ENCODE measurements at places on chromosomes 16 and 17. TPM values are rescaled to one million over a fixed set of nuclear protein-coding genes. Genes with fewer than 3 reads are reported as not detected.
A peak's percentile ranks its signal among the peaks of the same experiment; 100 is the strongest.

- no peak for DNase-seq
Observed at GRCh38 chr17:57629470-57629869, 115.6 kb downstream of the CCDC182 start.

AANAT gene
- total RNA-seq: not detected

DPEP3 gene
- not detected for total RNA-seq

DNA sequence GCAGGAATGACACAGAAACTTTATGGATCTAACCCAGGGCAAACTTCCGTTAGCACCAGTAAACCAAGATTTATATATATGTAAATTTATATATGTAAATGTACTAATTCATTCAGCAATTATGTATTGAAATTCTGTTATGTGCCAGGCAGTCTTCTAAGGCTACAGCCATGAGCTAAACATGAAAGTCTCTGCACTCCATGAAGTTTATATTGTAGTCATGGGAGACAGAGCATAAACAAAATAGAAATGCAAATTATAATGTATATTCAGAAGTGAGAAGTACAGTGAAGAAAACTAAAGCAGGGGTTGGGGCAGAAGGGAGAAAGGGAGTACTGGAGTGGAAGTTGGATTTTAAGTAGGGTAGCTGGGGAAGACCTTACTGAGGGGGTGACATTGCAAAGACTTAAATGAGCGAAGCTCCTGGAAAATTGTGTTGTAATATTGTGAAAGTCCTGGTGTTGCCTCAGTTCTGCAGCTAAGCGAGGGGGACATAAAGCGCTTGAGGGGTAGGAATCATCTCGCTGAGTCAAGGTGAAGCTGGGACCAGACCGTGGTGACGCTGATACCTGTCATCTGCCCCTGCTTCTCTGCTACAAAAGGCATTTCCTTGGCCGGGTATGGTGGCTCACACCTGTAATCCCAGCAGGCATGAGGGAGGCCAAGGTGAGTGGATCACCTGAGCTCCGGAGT is 64.8 kb downstream of the YPEL2 start:
- DNase-seq: no peak

- DNase-seq: peak; percentile 13
Observed at GRCh38 chr16:154217-155030, 2.0 kb downstream of the HBZ start.

DNA sequence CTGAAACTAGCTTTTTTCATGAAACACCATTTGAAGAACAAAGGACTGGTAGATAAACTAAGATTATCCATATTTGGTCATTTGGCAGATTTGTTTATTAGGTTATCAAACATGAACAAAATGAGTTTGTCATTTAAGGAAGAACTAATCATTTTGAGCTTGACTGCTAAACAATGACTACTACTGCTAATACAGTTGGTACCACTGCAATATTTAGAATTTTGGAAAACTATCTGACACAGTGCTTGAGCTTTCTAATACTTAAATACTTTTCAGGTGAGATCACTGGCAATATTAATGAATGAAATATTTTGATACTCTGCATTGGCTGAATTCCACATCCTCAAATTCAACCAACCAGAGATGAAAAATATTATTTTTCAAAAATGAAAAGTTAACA is 47.2 kb downstream of the MED13 start:
- DNase-seq: peak; percentile 26

GRN gene
- total RNA-seq: 235 TPM

PRR14 gene
- 9.3 TPM for total RNA-seq

DNA sequence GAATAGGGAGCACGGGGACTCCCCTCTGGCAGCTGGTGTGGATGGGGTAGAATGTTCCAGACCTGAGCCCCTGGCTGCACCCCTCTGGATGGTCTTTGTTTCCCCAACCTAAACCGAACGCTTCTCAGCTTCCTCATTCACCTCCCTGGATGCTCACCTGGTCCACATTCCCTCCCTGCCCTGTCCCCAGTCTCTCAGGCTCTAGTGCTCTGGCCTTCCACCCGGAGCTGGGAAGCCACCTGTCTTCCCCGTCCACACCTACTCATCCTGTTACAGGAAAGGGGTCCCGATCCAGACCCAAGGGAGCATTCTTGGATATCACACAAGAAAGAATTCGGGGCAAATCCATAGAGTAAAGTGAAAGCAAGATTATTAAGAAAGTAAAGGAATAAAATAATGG is 73.5 kb downstream of the CYLD start:
- no peak for DNase-seq

DNA sequence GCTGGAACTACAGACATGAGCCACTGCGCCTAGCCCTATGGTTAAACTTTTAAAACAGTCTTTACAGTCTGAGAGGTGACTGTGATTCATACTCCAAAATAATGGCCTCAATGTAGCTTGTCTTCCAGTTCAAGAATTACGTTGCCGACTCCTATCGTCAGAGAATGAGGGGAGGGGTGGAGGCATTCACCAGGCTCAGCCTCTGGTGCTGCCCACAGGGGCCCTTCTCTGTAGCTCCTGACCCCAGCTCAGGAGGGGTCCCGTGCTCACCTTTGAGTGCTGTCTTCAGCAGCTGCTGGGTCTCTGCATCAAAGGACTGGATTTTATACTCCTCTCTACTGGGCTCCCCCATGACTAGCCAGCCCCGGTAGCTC is 1.2 kb downstream of the MIF4GD start:
- no peak for DNase-seq

GRCh38 chr16:67490335-67491096 is 7.2 kb upstream of the AGRP start:
- no peak for DNase-seq

DNA sequence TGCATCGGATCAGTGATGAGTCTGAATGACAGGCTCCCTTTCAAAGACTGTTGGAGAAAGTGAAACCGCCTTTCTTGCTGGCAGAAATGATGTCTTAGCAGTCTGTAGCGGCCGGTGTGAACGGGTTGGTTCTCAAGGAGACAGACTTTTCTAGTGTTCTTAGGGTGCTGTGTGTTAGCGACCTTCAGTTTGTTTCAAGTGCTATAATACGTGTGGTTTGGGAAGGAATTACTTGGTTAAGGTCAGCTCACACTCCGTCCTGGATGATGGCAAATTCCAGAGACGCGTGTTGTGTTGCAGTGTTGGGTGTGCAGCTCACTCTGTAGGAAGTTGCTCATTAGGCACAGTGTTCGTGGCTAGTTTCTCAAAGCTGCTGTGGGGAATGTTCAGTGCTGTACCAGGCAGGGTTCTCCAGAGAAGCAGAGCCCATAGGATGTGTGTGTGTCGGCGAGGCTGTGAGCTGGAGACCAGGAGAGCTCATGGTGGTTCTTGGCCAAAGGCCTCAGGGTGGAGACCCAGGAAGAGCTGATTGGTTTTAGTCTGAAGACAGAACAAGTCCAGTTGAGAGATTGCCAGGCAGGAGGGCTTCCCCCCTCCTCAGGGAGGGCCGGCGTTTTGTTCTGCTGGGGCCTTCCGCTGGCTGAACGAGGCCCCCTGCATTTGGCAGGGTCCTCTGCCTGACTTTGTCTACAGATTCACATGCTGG is 37.6 kb downstream of the ZNF750 start:
- DNase-seq: no peak

DNA sequence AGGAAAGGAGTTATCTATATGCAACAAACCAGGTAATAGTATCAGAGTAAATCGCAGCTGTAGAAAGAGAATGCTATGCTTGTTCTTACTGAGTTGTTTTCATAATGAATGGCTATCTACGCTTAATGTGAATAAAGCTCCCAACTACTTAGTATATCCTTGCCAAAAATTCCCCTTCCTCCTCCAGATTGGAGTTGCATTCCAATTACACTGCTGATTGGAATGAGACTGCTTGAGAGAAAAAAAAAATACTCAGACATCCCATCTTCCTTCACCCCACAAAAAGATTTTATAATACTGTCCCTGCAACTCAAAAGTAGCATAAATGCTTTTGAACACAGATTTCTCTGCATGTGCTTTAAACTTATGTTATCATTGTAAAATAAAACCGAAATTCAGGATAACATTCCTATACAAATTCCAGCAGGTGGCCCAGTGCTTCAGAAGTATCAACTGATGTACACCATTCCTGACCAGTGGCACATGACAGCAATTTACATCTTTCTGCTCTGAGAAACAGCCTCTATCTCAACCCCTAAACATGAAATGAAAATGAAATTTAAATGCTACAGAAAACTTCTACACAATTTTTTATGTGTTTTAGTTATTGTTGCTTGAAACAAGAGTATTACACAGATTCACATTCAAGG is 47.0 kb downstream of the SMURF2 start:
- DNase-seq: peak; percentile 31

KRTAP3-2 gene
- total RNA-seq: not detected

DNA sequence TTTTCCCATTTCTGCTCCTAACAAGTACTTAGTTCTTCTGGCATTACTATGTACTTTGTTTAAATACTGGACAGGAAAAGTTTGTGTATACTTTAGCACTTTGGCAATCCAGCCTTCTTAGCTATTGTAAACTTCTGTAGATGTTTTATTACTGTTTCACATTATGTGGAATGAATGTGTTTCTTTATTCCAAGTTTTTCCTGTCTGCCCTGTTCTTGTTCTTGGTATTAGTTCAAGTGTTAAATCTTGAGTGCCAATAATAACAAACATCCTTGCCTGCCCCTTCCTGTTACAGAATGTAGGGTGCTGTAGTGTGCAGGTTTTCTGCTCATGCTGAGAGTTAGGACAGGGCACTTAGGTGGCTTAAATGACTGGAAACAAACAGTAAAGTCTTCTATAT is 7.3 kb upstream of the CAPNS2 start:
- no peak for DNase-seq

- DNase-seq: no peak
Observed at GRCh38 chr16:12674524-12674923, 129.2 kb downstream of the CPPED1 start.

- no peak for DNase-seq
Observed at GRCh38 chr17:79203016-79203415, 128.4 kb downstream of the ENGASE start.

DNA sequence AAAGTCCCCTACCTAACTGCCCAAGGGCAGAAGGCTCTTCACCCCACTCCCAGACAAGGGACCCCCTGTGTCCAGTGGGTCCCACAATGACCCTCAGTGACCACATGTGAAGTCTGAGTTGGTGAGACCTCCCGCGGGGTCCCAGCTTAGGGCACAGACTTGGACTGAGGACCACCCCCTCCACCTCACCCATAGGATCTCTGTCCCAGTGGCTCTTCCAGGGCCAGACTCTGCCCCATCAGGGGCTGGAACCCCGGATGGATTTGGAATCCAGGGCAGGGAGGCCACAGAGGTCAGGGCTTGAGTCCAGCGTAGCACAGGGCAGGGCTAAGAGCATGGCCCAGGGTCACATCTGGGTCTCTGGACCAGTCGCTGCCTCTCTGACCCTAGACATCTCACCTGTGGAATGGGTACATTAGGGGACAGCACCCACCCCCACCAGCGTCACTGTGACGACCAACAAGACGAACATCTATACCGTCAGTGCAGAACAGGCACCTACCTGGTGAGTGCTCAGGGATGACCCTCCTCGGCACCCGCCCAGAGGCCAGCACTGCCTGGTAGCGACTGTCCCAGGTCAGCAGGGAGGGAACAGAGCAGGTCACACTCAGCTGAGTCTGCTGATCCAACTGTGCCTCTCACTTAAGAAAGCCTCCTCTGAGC is 37.7 kb downstream of the TNFRSF13B start:
- no peak for DNase-seq

- no peak for DNase-seq
Observed at GRCh38 chr17:76160896-76161528, 20.0 kb upstream of the FOXJ1 start.

- no peak for DNase-seq
Observed at GRCh38 chr17:57852955-57853328, 3.1 kb upstream of the MRPS23 start.

DNA sequence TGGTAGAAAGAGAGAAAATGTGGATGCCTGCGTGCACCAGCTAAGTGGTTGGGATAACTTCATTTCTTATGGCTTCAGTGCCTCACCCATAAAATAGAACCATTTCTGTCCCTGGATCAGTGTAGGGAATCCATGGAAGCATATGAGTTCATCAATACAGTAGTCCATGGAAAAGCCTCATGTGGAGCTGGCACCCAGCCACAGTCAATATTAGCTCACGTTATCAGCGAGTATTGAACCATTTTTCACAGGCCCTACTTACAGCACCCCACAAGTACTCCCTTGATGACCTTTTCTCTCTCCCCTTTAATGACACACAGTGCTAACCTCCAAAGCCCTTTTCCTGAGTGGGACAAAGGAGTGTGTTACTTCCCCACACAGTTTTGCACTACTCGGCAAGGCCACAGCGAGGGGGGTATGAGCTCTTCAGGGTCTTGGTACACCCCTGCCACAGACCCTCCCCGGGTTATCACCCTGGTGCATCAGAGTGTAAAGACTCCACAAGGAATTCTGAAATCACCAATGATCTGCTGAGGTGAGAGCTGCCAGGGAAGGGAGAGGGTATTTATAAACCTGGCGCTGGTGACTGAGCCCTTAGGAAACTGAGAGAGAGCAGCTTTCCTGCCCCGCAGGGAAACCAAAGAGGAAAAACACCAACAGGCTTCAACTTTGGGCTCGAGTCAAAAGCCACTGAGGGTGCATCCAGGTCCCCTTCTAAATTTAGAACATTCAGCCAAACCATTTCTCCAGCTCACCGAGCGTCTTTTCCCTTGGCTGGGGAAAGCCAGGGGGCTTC is 36.9 kb downstream of the DYNLRB2 start:
- no peak for DNase-seq

DNA sequence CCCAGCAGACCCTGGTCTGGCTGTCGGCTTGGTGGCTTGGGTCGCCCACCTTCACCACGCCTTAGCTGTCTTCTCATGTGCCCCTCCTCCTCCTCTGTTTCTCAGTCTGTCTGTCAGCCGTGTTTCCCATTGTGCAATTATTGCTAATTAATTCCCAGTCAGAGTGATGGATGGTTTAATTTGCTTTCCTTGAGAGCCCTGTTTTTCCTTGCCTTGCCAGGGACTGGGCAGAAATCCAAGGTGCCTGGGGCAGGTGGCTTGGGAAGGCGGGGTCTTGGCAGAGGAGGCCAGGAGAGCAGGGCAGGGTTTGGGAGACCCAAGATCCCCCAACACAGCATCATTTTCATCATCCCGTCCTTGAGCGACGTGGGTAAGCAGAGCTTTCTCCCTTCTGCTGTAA is 21.3 kb downstream of the NECAB2 start:
- no peak for DNase-seq

DNA sequence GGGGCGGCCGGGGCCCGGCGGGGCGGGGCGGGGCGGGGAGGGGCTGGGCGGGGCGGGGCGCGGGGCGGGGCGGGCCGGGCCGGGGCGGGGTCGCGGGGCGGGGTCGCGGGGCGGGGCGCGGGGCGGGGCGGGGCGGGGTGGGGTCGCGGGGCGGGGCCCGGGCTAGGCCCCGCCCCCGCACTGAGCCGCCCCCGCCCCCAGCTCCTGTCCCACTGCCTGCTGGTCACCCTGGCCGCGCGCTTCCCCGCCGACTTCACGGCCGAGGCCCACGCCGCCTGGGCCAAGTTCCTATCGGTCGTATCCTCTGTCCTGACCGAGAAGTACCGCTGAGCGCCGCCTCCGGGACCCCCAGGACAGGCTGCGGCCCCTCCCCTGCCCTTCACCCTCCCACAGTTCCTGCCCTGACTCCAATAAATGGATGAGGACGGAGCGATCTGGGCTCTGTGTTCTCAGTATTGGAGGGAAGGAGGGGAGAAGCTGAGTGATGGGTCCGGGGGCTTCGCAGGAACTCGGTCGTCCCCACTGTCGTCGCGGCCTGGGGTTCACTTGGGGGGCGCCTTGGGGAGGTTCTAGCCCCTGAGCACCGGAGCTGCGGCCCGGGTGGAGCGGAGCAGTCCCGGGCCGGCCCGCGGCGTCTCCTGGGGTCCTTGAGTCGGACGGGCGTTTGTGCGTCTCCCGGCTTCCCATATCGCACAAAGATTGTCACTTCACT is 795 bp upstream of the HBM start:
- DNase-seq: no peak

FOXF1 gene
- total RNA-seq: not detected

GRCh38 chr16:15660203-15660601 is 10.2 kb downstream of the NDE1 start:
- no peak for DNase-seq

Data from LHCN-M2 (cell line).